Fibroblast of upper back skin (primary cell): ENCODE measurements at places on chromosomes 5 and 9.

- DNase-seq: peak; percentile 89
These were observed 51.0 kb downstream of the SH3PXD2B start for GRCh38 chr5:172403189-172403796.

DNA sequence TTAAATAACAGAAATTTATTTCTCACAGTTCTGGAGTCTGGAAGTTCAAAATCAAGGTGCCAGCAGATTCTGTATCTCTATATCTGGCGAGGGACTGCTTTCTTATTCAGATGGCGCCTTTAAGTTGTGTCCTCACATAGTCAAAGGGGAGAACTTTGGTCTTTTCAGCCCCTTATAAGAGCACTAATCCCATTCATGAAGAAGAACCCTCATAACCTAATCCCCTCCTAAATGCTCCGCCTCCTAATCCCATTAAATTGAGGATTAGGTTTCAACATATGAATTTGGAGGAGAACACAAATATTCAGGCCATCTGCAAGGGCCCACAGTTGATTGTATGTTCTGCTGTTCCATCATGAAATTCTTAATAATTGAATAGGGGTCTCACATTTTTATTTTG is 10.8 kb upstream of the CCDC152 start:
- no peak for DNase-seq

GRCh38 chr5:170423692-170424091 is 34.5 kb upstream of the KCNMB1 start:
- DNase-seq: no peak

- no peak for DNase-seq
These were observed 327.2 kb downstream of the ZSWIM6 start for GRCh38 chr5:61659221-61659696.

- DNase-seq: no peak
These were observed 60.5 kb downstream of the CTSL start for GRCh38 chr9:87786423-87786822.

GRCh38 chr9:110744715-110745384 is 76.3 kb downstream of the MUSK start:
- peak; percentile 98 for DNase-seq

DNA sequence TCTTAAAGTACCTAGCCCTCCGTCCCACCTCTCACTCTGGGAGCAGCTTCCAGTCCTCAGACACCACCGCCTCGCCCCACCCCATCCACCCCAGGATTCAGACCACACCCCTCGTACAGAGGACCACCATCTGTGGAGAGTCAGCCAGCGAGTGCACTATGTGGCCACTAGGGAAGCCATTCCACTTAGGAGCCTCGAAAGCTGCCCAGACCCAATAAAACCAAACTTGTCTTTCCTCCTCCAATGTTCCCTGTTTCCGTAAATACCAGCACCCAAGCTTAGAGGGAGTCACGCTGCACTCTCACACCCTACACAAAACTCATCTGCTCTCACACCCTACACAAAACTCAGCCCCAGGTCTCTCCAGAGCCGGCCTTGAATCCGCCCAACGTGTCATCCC is 1.9 kb downstream of the GCNT4 start:
- DNase-seq: peak; percentile 62

DNA sequence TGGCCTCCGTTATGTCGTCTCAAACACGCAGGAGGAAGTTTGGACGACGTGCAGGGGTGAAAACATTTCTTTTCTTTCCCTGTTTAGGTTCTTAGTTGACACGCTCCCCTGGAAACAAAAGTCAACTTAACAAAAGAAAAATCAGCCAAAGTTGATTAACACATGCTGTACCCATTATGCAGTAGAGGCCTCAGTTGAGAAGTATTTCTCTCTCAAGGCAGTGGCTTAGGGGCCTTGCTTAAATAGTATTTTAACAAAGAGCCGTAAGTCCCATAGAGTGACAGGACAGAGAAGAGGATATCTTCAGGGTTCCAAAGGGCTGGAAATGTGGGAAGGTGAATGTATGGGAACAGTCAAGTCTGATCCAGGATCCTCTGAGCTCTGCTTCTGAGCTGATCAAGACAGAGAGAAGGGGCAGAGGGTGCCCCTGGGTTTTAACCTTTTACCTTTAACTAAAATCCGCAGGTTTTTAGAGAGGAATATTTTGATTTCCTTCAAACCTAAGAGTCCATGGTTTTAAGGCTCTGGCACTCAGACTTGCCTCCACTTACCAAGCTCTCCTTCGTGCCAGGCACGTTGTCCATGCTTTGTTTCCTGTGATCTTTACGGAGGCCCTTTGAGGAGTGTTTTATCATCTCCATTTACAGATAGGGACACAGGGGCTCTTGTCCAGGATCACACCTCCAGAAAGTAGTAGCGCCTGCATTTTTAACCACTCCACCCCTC is 629 bp upstream of the CD74 start:
- no peak for DNase-seq

DNA sequence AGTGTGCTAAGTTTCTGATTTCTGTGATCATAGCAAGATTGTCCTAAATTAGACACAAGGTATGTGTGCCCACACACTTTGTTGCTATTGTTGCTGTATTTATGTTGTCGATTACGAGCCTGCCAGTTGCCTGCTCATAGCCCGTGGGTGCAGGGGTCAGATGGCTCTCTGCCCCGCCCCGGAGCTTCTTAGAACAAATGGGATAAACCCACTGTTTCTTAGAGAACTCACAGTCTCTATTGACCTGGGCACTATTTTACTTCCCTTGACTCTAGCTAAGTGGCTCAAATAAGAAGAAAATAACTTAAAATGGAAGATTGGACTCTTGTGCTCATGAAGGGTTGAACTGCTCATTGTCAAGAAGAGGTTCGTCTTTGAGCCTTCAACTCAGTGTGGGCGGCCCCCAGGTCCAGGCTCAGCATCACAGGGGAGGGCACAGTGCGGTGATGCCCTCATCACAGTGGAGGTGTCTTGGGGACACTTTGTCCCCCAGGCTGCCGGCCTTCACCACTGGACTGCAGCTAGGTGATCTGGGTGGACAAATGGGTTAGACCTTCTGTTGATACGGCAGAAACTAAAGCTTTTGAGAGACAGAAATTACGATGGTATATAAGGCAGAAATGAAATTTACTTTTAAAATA is 155.5 kb downstream of the TENT4A start:
- DNase-seq: no peak

DNA sequence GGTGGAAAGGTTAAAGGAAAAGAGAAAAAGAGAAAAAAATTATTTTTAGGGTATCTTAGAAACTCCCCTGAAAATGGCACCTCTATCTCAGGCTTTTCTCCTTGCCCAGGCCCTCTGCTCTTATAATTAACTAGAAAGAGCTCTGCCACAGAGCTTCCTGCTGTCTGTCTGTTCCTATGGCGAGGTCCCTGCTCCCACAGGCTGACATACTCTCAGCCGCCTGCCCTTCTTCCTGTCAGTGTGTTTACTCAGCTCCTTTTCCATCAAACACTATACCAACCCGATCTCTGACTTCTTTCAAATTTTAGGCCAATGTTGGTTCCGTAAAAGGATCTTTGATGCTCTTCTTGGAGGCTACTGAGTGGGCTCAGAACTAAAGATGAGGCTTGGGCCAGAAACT is 482.6 kb downstream of the DMAC1 start:
- DNase-seq: no peak

DNA sequence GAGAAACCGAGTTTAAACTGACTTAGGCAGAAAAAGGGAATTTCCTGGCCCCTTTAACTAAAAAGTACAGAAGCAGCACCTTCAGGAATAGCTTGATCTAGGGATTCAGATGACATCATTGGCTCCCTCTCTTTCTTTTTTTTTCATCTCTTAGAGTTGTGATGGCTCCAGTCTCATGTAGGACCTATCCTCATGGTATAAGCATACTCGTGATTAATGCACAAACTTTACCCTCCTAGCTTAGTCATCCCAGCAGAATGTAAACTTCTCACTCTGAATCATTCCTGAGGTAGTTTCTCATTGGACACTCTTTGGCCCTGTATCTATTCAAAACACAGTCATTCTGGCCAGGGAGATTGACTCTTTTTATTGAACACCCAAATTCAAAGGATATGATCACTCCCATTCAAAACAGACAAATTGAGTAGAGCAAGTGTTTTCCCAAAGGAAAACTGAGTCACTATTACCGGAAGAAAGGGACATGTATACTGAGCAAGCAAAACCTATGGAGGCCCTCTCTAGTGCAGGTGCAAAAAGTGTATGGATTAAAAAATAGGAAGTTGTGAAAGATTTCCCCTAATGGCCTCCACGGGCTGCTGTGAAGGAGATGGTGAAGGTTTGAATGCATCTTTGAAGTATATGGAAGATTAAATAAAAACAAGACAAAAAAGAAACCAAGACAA is 27.6 kb upstream of the SMIM23 start:
- DNase-seq: peak; percentile 93

- no peak for DNase-seq
These were observed 25.9 kb upstream of the TRPM3 start for GRCh38 chr9:71147368-71147767.

GRCh38 chr9:89534515-89535287 is 36.8 kb upstream of the SEMA4D start:
- no peak for DNase-seq

DNA sequence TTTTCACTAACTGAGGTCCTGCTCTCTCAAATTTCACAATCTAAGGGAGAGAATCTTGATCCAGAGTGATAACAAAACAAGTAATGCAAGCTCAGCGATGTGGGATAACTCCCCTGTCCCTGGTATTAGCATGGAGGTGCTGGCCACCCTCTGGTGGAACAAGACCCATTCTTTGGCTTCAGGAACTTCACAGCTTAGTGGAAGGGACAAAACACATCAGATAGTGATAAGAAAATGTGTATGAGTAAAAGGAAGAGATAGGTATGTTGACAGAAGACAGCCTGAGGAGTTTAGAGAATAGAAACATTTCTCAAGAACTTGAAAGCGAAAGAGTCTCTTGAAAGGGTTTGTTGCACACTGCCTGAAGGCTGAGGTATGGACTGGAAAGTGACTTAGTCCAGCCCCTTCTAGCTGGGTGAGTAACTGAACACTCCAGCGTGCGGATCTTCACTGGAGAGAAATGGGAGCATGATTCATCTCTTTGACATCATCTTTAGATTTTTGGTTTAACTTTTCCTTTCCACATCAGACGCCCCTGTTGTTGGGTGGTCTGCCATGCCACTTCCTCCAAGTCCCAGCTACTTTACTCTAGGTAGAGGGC is 25.4 kb upstream of the ZSWIM6 start:
- peak; percentile 96 for DNase-seq

DNA sequence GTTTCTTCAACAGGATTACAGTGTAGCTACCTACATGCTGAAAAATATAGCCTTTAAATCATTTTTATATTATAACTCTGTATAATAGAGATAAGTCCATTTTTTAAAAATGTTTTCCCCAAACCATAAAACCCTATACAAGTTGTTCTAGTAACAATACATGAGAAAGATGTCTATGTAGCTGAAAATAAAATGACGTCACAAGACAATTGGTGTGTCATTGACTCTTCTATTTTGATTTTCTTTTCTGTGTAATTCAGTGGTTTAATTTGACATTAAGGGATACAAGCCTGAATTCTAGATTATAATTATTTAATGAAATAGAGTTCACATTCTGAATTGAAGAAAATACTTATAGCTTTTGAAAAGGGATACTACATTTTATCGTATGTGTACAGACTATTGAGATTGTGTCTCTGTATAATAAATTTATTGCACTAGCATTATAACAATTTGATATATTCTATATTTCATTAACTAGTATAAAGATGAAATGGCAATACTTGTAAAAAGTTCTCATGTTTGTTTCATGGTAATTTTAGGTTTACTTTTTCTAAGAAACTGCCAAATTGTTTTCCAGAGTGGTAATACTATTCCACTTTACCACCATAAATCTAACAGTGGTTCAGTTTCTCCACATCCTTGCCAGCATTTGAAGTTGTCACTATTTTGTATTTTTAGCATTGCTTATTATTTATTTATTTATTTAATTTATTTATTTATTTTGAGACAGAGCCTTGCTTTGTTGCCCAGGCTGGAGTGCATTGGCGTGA is 18.7 kb downstream of the ANXA1 start:
- no peak for DNase-seq
